ENCODE measurements at places on chromosomes 4 and X.

GRCh38 chrX:123339221-123339905 lies 155.3 kb downstream of the GRIA3 start:
- no peak for DNase-seq

- no peak for DNase-seq
These were observed 84.2 kb downstream of the DKK2 start for GRCh38 chr4:106951891-106952290.

DNA sequence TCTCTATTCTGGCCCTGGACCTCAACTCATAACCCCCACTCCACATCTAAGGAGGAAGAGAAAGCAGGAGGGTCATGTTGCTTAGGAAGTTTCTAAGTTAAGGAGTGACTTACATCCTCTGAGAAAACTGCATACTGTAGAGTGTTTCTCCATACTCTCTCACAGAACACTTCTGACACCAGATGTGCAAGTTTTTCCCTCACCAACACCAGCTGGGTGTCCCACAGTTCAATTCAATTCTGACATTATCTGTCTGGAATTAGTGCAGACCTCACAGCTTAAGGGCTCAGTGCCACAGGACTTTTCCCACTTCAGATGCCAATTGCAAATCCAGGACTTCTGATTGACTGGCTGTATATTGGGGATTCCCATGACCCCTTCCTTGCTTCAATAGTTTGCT lies 89.0 kb upstream of the SFRP2 start:
- no peak for DNase-seq

- no peak for DNase-seq
These were observed 305.4 kb downstream of the PCDH18 start for GRCh38 chr4:137226900-137227299.

DNA sequence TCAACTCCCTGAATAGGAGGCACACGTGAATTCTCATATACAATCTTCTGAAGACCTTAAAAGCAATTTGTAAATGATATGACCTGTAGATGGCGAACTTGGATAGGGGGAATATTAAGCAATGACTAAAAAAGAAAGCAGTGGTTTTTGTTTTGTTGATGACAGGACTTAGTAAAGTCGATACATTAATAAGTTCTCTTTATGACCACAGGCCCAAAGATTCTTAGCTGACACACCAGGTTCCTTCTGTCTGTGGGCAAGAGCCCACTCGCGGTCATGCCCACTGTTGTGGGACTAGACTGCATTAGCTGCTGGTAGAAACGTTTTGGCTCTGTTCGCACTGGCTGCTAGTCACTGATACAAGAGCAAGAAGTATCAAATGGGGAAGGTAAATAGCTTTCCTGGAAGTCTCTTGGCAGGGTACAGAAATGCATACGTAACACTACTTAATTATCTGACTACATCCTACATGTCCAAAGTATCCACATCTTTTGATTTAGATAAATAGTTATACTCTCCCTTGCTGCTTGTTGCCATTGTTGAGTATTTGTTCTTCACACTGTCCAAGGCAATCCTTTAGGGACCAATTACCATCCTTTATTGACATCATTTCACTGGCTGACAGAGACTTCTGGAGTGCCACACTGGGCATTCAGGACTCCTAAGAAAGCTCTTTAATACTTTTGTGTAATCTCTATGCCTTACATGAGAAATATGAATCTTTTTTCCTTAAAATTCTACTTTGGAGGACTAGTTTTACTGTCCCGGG lies 31.0 kb downstream of the ALPK1 start:
- no peak for DNase-seq

DNA sequence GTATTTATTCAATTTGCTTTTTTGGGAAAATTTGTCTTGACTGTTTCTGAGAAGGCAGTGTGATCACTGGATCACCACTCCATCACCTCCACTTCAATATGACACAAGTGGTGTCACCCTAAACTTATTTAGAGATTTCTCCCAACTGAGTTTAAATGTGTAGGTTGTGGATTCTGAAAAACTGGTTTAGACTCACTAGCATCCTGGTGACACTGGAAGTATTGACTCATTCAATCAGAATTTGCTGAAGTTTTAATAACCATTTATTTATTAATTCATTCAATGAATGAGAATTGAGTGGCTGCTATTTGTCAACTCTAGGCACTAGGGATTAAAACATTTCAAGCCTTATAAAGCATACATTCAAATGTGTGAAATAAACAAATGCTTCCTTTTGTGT lies 819.1 kb upstream of the EPHA5 start:
- DNase-seq = no peak

GRCh38 chr4:183888564-183888963 lies 16.5 kb upstream of the STOX2 start:
- no peak for DNase-seq

GRCh38 chr4:110418641-110419040 lies 57.3 kb upstream of the ENPEP start:
- no peak for DNase-seq

DNA sequence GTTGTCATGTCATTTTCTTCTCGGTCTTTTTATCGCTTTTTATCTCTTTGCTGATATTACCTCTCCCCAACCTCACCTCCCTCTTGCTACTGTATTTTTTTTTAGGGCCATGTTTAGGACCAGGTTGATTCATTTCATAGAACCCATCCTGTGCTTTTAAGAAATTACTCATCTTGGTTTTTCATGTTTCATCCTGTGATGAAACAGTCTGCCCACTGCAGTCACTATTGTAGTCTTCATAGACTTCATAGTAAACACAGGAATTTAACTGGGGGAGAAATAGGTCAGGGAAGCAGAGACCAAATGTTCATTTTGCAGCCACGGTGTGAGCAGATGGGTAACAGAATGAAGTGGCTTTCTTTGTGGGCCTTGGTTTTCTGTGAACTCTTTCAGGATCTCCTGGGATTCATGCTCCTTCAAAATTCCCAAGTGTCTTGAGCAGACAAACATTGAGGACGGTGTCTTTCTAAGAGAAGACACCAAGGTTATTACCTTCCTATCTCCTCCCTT lies 161.8 kb downstream of the NAA11 start:
- DNase-seq = no peak

- DNase-seq = no peak
These were observed 52.1 kb downstream of the IDS start for GRCh38 chrX:149453030-149453429.

DNA sequence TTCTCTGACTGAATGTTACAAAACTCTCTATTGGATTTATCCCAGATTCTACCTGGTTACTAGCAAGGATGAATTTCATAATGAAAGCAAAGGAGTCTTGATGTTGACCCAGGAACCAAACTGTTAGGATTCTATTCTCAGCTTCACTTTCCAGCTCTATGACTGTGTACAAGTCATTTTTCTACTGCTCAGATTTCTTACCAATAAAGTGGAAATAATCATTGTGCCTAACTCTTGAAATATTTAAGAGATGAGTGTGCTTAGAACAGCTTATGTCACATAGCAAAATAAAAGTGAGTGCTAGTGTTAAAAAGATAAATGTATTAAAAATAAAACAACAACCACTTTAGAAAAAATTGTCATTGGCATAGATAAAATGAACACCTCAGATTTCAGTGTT lies 45.6 kb downstream of the EPHA5 start:
- DNase-seq = no peak

DNA sequence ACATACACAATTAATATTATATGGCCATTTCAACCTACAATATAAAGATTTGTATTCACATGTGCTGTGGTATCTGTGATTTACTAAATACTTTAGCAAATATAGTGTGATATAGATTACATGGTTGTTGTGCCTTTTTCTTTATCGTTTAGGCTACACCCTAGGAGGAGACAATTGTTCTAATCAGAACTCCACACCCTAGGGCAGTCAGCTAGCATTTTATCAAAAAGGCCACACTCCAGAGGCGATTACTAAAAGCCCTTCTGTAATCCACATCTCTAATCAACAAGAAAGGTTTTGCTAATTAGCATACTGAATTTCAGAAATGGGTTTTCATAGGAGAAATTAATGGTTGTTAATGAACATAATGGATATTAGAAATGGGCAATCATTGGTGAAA lies 319.5 kb upstream of the NOCT start:
- DNase-seq = no peak
